NCI-H1105 treated with DMSO at 0.1 percent for 48 hours (cell line): ENCODE measurements at places on chromosomes 1 and 21.

- no peak for DNase-seq
These were observed 27.6 kb downstream of the RUNX1 start for GRCh38 chr21:35021546-35021945.

- no peak for DNase-seq
These were observed 344.3 kb downstream of the DUSP10 start for GRCh38 chr1:221397606-221398005.

DNA sequence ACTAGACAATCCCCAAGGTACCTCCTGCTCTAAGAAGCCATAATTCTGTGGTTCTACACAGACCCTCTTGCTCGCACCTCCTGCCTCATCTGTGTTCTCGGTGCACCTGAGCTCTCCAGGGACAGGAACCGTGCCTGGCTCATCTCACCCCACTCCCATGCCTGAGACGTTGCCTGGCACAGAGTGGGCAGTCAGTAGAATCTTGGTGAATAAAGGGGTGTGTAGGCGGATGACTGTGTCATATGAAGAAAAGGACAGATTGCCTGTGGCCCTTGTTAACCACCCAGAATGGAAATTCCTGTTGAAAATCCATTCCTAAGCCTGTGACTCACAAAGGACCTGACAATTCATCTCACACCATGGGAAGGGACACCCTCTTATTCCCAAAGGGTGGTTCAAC is 92.9 kb downstream of the KCNN3 start:
- no peak for DNase-seq

GRCh38 chr1:51624855-51625254 is 8.0 kb downstream of the OSBPL9 start:
- no peak for DNase-seq

GRCh38 chr1:8404460-8405370 is 86.8 kb downstream of the SLC45A1 start:
- no peak for DNase-seq

- DNase-seq, result no peak
These were observed 2.0 kb downstream of the XKR8 start for GRCh38 chr1:27961646-27962221.

GRCh38 chr1:35264871-35265270 is 3.6 kb upstream of the ZMYM4 start:
- DNase-seq, result no peak

DNA sequence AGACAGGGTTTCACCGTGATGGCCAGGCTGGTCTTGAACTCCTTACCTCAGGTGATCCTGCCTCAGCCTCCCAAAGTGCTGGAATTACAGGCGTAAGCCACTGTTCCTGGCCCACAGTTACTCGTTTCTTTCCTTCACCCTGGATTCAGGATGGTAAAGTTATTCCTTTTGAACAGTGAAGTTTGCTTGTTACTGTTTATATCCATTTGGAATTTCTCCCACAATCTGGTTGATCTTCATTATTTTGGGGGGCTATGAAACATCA is 43.0 kb downstream of the WDR4 start:
- no peak for DNase-seq

GRCh38 chr1:84347932-84348555 is 46.5 kb downstream of the SAMD13 start:
- DNase-seq, result no peak

GRCh38 chr21:29800056-29800455 is 139.7 kb downstream of the GRIK1 start:
- DNase-seq, result no peak

DNA sequence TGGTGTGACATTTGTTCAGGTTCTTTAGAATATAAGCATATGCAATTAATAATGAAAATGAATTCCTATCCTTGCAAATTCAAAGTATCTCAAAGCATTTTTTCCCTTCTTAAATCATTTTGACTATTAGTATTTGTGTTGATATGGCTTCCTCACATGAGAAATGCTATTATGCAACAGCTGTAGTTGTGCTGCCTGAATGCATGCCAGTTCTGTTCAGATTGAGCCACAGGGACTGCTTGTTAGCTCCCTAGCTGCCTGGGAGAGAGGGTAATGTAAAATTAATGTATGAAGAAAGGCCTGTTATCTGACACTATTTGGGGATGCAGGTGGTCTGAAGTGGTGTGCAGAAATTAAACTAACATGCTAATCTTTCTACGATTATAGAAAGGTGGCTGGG is 45.5 kb downstream of the CACHD1 start:
- DNase-seq, result peak; percentile 66

DNA sequence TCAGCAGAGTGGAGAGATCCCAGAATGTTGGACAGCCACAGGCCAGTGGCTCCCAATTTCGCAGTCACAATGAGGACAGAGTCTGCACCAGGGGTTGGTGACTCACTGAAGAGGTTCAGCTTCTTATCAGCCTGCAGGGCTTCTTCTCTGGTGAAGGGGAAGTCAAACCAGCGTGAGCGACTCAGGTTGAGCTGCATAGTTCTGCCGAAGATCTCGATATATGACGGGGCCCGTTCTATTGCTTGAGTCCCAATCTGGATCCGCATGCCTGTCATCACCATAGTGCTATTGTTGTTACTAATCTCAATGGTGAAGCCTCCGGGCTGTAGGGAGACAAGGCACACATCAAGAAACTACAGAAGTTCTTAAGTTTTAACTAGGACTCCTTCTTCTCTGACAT is 58.5 kb downstream of the UBR4 start:
- DNase-seq, result no peak

GRCh38 chr1:163745204-163745603 is 423.4 kb downstream of the NUF2 start:
- no peak for DNase-seq

DNA sequence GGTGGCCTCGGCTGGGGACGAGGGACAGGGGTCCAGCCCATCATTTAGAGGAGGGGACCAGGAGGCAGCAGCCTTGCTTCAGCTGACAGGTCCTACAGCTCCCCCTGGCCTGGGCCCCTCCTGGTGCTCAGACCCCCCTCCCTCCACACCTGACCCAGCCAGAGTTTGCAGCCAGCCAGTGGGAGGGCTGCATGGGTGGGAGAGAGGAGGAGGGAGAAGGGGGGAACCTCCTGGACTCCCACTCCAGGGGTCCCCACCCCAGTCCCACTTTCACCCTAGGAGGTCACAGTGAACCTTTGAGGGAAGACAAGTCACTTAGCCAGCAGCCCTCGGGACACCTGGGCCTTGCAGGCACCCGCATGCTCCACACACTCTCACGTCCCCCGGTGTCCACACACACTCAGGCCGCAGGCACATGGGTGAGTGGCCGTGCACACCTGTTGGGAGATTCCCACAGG is 108.9 kb upstream of the ZBTB40 start:
- no peak for DNase-seq

DNA sequence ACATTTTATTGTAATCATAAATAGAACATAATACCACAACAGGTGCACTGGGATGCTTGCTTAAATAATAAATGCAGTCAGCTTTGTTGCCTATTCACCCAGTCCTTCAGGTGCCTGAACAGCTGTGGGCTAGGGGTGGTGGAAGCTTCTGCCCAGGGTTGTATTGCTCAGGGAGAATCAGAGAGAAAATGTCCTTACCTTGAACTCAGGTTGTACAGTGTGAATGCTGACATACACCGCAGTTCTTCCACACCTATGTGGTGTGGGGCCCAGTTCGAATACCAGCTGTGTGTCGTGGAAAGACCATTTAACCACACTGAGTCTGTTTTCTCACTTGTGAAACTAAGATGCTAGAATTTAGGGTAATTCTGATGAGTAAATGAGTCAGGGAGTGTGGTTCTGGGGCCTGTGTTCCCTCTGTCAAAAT is 115.7 kb upstream of the ATP1A1 start:
- no peak for DNase-seq

- DNase-seq, result no peak
These were observed 291.5 kb upstream of the VAMP3 start for GRCh38 chr1:7479571-7479970.

DNA sequence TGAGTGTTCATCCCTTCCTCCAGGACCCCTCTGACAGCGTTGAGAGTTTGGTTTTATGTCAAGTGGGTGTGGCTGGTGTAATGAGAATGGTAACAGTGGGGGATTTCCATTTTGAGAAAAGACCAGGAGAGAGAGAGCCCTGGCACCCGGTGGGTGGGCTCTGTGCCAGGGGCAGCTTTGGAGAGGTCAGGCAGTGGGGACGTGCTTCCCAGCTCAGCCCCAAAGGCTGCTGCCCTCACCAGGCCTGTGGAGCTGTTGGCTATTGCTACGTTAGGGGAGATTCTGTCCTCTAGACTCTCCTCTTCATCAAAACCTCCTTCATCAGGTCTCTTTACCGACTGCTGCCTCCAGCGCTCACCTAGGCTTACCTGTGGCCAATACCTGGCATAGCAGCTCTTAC is 176.3 kb downstream of the PTPRU start:
- DNase-seq, result peak; percentile 26

DNA sequence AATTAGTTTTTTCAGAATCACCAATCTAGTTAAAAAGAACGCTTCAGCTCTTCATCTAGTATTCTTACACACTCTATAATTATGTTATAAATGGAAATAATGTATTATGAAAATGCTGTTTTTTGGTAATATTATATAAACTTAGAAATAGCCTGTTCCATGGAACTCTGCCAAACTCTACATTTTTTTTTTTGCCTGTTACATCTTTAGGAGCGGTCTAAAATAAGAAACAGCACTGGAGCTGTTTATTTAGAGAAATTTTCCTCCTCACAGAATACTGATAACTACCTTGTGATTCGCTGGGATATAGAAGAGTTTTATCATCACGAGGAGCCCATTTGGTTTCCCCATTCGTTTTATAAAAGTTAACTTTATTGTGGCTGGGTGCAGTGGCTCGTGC is 58.5 kb downstream of the PKN2 start:
- no peak for DNase-seq

DNA sequence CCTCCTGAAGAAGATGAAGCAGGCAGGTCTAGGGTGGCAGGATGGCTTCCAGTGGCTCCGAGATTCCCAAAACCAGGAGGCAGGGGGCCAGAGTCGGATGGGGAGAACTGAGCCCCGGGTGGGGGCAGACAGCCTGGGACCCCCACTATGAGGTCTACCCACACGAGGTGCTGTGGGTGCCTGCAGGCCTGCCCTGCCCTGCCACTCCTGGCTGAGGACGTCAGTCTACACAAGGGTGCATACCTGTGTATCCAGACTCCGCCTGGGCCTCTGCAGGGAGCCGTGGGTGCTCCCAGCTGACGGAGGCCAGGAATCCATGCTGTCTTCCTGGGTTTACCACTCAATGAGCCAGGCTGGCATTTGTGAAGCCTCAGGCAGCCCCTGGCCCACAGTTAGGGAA is 80.3 kb downstream of the PRDM16 start:
- no peak for DNase-seq

DNA sequence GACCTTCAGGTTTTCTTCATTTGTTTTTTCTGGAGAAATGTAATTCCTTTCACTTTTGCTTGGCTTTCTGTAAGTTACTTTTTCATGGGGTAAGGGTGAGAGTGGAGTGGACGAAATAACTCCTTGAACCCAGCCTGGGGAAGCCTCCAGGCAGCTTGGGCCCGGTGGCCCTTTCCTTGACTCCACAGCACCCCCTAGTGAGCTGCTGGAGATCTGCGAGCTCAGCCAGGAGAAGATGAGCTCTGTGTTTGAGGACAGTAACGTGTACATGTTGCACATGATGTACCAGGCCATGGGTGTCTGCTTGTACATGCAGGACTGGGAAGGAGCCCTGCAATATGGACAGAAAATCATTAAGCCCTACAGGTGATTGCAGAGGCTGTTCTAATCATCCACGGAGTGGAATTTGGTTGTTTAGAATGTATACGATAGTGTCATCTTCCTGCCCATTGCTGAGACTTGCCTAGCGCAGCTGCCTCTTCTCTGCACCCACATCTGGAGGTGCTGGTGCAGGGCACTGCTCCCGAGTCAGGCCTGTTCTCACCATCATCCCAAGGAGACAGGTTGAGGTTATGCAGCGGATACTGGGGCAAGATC is 51.0 kb downstream of the SMYD2 start:
- DNase-seq, result peak; percentile 14

DNA sequence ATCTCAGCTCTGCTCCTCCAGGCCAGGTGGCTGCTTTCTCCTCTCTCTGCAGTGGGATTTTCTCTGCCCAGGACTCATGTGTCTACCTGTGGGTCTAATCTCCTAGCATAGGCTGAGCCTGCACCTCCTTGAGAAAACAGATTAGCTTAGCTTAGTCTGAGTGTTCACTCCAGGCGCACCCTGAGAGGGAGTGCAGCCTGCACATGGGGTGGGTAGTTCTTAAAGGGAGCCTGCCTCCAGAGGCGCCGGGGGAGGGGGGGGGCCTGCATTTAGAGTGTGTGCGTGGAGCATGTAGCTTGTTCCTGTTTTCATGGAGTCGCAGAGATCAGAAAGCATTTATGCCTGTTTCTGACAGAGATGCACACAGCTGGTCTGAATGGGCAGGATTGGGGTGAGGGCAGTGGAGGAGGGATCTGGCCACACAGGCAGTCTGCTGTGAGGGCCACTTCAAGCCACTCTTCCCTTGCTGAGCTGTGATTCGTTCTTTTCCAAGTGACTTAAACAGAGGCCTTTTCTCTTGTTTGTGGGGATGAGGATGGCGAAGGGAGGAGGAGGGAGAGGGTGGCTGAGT is 45.2 kb downstream of the GALNT2 start:
- DNase-seq, result no peak

- DNase-seq, result no peak
These were observed 6.2 kb upstream of the NRIP1 start for GRCh38 chr21:15071009-15071408.

GRCh38 chr1:12275370-12275769 is 45.5 kb downstream of the VPS13D start:
- peak; percentile 2 for DNase-seq

DNA sequence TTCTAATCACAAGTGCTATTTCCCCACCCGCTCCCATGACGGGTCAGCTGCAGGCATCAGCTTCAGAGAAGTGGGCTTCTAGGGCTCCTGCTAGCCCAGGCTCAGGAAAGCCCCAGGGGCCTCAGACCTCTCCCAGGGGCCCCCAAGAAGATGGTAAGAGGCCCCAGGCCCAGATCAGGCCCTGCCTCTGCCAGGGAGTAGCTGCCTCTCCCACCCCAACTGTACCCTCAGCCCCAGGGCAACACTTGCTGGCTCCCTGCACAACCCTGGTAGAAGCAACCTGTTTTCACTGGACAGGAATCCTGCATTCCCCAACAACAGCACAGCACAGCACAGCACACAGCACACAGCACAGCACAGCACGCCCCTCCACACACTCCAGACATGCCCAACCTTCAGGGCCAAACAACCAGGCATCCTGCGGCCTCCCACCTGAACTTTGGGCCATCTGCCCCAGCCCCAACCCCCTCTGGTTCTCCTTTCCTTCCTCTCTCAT is 6.5 kb downstream of the BLACAT1 start:
- no peak for DNase-seq

- no peak for DNase-seq
These were observed 40.2 kb upstream of the CAMTA1 start for GRCh38 chr1:6745073-6745472.

DNA sequence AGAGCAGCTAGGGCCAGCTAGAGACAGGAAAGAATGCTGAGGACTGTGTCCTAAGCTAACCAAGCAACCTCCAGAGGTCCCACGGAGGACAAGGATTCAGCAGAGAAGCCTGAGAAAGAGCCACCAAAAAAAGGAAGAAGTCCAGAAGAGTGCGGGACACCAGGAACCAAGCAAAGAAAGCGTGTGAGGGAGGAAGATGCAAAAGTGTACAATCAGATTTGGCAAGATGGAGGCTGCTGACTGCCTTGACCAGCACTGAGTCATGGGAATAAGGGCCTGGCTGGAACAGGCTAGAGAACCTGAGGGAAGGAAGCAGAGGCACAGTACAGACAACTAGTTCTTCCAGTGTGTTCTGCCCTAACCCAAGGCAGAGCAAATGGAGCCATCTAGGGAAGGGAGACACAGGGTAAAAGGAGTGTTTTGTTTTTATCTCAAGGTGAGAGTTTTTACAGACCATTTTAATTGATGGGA is 18.5 kb downstream of the TP53BP2 start:
- DNase-seq, result no peak
